ENCODE measurements at places on chromosomes 7 and 10.

DNA sequence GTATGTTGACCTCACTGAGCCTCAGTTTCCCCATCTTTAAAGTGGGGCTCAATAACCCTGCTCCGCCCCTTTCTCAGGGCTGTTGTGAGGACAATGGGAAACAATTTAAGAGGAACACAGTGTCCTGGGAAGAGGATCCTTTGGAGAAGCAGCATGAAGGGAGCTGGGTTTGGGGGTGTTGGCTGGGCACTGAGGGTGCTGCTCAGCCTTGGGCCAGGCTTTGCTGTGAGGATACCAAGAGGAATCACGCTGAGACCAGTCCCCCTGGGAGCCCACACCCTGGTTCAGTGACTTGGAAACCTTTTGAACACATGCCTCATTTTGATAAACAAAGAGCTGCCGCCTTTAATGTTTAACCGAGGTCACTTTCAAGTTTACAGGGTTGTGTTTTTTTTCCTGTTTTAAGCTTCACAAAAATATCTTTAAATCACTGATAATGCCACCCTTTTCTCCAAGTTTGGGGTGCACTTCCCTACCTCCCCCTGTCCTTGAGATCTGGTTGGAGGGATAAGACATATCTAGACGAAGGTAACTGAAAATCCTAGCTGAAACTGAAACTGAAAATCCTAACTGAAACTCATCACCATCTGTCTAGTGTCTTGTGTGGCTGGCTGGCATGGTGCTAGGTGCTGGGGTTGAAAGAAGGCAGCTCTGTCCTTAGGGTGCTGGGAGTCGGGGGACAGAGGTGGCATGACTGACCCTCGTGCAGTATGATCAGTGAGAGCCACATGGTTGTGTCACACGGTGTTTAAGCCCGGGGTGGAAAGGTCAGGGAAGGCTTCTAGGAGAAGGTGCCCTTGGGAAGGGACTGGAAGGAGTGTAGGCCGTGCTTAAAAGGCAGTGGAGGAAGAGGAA is 27.7 kb downstream of the ZNF775 start:
- no peak for DNase-seq

GRCh38 chr10:24958721-24959381 is 6.4 kb upstream of the PRTFDC1 start:
- DNase-seq, result no peak

DNA sequence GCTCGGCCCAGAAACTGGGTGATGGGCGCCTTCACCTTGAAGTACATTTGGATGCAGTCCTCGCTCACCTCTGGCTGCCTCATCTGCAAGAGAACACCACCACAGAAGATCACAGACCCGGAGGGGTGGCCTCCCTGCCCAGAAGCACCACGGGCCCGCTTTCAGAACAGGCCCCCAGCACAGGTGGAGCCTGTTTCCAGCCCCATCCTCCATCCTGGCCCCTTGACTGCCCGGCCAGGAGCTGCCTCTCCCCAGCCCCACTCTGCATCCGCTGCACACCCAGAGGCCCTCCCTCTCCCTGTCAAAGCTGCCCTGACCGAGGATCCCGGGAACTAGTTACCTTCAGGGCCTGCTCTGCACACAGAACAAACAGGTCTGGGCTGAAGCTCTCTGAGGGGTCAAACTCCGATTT is 724 bp downstream of the CFAP46 start:
- no peak for DNase-seq

DNA sequence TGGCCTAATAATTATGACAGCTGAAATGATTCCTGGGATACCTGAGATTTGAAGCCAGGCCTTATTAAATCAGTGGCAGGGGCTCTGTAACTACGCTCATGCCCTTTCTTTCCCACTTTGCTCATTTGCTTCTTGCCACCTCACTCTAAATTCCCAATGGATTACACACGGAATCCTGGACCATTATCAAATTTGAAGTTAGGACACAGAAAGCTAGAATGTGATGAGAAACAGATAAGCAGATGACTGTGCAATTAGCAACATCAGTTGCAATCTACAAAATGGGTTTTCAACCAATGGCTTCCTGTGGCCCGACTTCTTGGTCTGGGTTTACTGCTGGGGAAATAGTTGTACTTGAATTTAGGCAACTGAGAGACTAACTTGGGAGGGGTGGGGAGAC is 374.3 kb downstream of the INHBA start:
- DNase-seq, result no peak

- DNase-seq, result no peak
Observed at GRCh38 chr10:117993166-117993565, 53.6 kb downstream of the RAB11FIP2 start.

DNA sequence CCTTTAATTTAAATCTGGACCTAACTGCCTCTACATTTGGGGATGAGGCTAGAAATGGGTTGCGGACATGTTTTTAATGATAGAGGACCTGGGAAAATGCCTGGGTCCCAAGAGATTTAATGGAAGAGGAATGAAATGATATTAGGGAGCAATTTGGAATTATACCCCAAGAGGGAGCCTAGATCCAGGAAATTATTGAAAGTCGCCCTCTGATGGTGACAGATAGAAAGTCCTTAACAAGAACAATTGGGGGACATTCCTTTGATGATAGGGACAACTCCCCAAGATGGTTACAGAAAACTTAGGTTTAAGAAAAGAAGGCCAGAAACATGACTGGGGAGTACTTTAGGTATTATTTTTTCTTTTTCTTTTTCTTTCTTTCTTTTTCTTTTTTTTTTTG is 9.5 kb upstream of the TSGA13 start:
- no peak for DNase-seq

GRCh38 chr10:117134056-117134305 is 4.1 kb downstream of the VAX1 start:
- no peak for DNase-seq

DNA sequence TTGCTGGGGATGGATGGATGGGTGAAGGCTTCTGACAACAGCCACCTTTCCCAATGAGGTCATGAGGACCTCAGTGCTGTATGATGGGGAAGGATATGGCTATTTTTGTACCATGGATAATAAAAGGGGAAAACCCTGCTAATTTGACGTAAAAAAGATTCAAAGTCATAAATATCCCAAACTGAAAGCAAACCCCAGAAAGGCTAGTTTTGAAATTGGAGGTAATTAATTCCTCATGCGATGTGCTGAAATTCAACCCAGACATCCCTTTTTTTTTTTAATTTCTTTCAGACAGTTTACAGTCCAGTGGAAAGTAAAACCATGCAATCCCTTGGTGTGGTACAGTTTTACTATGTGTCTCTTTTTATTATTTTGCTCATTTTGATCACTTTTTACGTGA is 254.5 kb upstream of the BMPER start:
- no peak for DNase-seq

- DNase-seq, result no peak
Observed at GRCh38 chr10:129329385-129330055, 137.5 kb upstream of the MGMT start.

- no peak for DNase-seq
Observed at GRCh38 chr10:122390271-122390670, 15.8 kb downstream of the PLEKHA1 start.

DNA sequence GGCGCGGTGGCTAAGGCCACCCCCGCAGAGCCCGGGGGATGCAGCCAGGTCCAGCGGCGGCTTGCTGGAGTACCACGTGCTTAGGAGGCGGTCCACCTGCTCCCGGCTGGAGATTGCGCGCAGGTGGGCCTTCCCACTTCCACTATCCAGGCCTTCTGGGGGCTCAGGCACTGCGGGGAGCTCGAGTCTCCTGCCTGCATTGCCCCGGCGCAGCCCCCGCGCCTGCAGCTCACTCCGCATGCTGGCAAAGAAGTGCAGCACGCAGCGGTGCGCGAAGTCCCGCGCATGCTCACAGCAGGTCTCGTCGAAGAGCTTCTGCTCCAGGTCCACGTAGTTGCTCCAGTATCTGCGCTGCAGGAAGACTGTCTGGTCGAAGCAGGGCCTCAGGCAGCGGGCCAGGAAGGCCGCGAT is 5.8 kb downstream of the CALHM3 start:
- DNase-seq, result no peak

DNA sequence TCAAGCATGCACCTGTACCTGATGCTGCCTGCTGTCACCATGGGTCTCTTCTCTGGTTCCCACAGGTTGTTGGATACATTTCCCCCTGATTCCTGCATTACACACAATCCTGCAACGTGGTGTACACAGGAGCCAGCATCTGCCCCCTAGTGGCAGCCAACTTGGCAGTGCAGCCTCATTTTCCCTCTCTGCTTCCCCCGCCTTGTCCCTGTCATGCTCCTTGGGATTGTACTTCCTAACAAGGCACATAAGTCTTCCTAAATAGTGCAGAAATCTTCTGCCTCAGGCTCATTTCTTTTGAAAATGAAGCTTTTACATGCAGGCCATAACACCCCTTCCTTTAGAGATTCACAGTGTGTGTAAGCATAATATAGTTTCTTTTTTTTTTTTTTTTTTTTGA is 387.5 kb downstream of the CCSER2 start:
- DNase-seq, result peak; percentile 1

- DNase-seq, result no peak
Observed at GRCh38 chr7:4836206-4836661, 25.6 kb downstream of the PAPOLB start.

- no peak for DNase-seq
Observed at GRCh38 chr10:11835704-11836103, 12.5 kb downstream of the PROSER2 start.

- no peak for DNase-seq
Observed at GRCh38 chr7:128192497-128193142, 48.5 kb upstream of the LEP start.

DNA sequence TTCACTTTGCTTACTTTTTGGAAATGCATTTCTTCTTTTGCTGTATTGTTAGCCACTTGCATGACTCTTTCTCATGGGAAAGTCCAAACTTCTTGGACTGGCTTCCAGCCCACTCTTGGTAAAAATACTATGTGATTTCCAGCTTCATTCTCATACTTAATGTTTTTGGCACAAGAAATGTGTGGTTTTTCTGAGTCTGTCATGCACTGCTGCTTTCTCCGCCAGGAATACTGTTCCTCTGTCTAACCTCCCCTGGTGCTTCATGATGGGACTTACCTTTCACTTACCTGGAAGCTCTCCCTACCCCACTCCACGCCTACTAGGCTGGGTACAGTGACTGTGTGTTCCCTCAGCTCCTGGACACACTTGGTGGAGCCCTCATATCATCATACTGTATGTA is 18.7 kb downstream of the MGAM2 start:
- DNase-seq, result no peak

DNA sequence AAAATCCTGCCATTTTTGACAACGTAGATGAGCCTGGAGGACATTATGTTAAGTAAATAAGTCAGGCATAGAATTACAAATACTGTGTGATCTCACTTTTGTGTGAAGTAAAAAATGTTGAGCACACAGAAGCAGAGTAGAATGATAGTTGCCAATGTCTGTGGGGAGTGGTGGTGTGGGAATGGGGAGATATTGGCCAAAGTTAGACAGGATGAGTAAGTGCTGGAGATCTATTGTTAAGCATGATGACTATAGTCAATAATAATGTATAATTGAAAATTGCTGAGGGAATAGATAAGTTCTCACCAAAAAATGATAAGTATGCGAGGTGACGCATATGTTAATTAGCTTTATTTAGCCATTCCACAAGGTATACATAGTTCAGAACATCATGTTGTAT is 92.0 kb downstream of the GPR85 start:
- no peak for DNase-seq

DNA sequence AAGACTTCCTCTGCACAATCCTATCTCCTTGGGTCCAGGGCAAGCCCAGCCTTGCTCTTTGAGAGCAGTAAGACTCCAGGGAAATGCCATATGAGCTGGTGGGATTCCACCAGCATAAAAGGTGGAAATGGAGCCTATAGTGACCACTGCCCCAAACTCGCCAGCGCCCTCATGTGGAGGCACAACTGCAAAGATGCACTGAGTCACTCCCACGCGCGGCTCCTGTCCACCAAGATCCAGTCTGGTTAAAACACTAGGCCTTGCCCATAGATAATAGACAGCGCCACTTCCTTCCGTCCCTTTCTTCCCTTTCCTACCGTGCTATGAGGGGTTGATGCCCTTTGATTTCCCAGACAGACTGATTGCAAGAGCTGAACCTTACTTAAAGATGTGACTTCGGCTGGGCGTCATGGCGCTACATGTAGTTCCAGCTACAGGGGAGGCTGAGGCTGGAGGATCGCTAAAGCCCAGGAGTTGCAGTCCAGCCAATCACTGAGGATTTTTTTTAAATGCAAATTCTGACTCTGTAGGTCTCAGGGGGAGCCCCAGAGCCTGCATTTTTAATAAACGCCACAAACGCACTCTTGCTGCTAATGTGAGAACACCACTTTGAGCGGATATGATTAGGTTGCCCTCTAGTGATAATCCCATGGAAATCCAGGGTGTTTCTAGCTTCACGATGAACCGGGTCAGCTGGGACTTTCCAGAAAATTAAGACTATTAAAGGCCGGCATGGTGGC is 136.5 kb downstream of the EPC1 start:
- DNase-seq, result no peak

- no peak for DNase-seq
Observed at GRCh38 chr10:113180401-113181154, 230.5 kb downstream of the TCF7L2 start.

- no peak for DNase-seq
Observed at GRCh38 chr10:86759073-86759672, 2.8 kb downstream of the BMPR1A start.

DNA sequence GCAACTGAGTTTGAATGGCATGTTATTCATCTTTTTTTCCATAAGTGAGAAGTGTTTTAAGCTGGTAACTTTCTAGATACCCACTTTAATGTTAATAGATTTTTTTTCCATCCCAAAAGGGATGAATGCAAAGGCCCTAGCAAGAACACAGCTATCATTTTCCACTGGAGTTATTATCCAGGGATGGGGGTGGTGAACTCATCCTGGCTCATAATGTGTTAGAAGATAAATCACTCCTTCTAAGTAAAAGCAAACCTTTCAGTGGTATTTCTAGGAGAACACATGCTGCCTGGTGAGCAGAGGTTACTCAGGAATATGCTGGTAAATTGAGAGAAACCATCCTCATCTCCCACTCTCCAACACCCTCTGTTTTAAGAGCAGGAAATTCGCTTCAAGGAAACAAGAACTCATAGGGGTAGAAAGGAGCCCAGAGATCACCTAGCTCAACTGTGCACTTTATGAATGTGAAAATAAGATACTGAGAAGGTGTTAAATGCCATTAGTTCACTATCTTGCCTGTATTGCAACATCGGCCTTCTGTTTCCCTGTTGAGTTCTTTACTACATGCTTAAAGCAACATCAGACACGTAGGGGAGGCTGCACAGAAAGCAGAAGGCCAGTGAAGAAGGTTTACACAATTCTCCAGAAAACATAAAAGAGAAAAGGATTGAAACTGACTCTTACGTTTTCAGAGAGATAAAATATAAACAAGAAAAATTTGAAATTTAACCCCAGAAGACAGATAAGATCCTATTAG is 264.0 kb upstream of the PRKCQ start:
- DNase-seq, result no peak
